HL-60 (cell line): ENCODE measurements at places on chromosomes 11 and 22.

- no peak for DNase-seq
Observed at GRCh38 chr11:124581817-124582216, 12.0 kb downstream of the OR8A1 start.

- DNase-seq, result no peak
Observed at GRCh38 chr11:69914286-69915150, 95.3 kb upstream of the FGF3 start.

DNA sequence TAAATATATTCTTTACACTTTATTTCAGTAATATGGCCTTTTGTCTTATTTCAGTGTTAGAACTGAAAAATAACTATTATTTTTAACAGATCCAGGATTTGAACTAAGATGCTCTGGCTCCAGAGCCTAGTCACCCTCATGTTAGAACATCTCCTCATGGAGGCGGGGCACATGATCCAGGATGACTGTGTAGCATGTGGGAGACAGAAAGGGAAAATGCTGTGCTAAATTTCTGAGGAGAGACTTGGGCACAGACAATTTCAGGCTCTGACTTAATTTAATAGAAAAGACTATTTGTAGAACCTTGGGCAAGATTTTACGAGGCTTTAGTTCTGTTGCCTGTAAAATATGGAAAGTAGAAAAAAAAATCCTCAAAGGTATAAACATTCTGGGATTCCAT, 24.1 kb downstream of the CTSC start:
- no peak for DNase-seq

GRCh38 chr11:45922425-45923082, at the start of gene LARGE2:
Gene LARGE2 (plus strand): TSS chr11:45922656. CDS start chr11:45922883, 227 bp downstream.
- no peak for DNase-seq

GRCh38 chr11:76023236-76024068, 182.8 kb downstream of the WNT11 start:
- DNase-seq, result no peak

GRCh38 chr11:112516755-112517154, 256.1 kb upstream of the PLET1 start:
- DNase-seq, result no peak

- DNase-seq, result no peak
Observed at GRCh38 chr11:61454520-61454919, 24.6 kb downstream of the SDHAF2 start.

GRCh38 chr11:60679879-60680278, 19.5 kb upstream of the MS4A8 start:
- no peak for DNase-seq

DNA sequence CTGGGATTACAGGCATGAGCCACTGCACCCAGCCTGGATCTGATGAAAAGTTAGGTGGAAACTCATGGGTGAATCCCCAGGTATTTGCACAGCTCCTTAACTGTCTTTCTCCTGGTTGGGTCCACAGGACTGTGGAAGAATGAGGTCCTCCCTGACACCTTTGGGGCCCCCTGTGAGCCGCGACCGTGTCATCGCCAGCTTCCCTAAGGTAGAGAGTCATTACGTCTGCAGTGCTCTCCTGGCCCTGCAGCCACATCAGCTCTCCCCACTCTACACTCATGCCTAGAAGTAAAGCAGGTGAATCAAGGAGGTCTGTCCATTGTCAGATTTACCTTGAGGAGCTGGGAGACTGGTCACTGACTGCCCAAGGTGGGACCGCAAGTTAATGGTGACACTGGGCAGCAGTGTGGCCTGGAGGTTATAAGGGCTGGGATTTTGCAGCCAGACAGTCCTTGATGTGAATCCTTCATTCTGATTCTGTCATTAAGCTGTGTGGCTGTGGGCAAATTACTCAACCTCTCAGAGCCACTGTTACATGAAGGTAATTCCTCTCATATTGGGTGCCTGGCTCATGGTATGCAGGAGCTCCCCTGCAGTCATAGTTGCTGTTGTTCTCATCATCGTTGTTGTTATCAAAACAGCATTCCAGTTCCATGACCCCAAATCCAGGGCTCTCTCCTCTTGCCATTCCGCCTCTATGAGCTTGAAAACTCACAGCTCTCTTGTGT, 1.4 kb downstream of the RAB36 start:
- DNase-seq, result no peak

- DNase-seq, result no peak
Observed at GRCh38 chr11:85772695-85773094, 38.2 kb downstream of the SYTL2 start.

GRCh38 chr22:25126510-25126909, 73.1 kb upstream of the CRYBB3 start:
- no peak for DNase-seq

DNA sequence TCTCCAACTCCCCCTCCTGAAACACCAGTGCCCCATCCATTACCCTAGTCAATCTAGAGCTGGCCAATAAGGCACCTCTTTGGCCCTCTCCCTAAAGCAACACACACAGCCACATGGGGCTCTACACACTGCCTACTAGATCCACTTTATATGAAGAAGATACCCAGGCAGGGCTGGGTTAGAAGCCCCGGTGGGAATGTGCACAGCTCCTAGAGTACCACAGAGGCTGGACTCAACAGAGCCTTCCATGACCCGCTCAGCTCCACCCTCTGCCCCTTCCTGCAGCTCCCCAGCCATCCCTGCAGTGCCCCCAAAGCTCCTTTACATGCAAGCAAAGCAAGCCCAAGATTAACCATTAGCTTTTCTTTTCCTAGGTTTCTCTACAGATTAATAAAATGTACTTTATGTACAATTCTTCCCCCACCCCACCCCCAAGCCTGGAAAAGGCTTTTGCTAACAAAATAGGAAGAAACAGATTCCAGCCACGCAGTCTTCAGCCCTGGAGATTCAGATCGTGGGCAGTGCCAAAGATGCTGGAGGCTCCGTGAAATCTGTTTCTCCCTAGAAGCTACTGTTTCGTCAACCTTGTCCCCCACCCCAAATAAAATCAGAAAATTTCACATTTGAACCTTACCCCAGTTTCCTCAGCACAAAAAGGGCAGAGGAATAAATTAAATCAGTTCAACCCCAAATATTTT, 51.8 kb downstream of the IGSF9B start:
- DNase-seq, result no peak

DNA sequence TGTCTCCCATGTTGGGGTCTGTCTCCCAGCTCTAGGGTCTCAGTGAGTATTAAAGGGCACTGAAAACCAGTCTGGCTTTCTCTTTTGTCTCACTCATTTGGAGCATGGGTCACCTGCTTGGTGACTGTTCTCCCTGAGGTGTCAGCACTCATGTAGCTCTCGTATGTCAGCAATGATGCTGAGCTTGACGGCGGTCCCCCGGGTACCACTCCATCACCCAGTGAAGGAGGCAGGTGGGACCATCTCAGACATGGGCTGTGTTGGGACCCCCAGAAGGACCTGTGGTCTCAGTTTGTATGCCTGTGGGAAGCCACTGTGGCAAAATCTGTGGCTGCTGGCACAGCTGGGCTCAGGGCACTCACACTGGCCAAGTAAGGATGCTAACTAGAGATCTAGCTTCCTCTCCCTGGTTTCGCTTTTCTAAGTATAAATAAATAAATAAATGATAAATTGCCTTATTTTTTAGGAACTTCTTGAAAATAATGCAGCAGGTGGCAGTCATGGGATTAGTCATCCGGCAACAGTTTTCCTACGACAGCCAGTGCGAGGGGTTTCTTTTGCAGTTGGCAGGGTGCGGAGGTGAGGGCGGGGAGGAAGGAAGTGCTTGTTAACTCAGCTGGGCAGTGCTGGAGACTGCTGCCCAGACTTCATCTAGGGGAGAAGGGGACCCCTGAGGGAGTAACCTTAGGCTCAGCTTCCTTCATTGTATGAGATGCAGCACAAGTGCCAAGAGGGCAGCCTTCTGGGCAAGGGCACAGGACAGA, 48.8 kb downstream of the OSBP2 start:
- DNase-seq, result no peak

GRCh38 chr11:67027943-67028542, 5.1 kb downstream of the SYT12 start:
- DNase-seq, result no peak

DNA sequence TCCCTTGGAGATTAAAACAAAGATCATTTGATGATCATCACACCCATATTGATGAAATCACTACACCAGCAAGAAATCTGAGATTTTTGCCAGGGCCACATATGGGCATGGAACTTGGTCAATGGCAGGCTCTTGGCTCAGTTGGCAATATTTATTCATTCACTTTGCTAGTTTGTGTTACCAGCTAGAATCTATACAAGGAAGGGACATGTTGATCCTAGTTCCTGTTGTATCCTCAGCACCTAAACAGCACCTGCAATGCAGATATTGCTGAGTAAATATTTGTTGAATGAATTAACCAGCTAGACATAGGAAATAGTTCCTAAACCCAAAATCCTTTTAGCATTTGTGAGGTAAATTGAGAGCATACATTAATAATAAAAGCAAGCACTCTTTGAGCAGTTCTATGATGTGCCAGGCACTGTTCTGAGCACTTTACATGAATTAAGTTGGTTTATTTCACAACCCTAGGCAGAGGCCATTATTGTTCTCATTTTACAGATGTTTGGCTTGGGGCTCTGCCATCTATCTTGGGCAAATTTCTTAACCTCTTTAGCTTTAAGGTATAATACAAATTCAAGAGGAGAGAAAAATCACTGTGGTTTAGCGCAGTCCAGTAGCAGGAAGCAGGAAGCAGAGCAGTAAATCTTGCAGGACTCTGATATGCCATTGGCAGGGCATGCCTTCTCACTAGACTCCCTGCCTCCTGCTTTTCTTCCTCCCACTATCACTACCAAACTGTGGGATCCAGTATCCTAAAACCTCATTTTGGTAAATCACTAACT, 1.6 kb downstream of the TRIM68 start:
- no peak for DNase-seq

GRCh38 chr11:44989831-44990566, 39.3 kb upstream of the TP53I11 start:
- no peak for DNase-seq

- DNase-seq, result no peak
Observed at GRCh38 chr22:37562049-37562875, 2.0 kb downstream of the CDC42EP1 start.

DNA sequence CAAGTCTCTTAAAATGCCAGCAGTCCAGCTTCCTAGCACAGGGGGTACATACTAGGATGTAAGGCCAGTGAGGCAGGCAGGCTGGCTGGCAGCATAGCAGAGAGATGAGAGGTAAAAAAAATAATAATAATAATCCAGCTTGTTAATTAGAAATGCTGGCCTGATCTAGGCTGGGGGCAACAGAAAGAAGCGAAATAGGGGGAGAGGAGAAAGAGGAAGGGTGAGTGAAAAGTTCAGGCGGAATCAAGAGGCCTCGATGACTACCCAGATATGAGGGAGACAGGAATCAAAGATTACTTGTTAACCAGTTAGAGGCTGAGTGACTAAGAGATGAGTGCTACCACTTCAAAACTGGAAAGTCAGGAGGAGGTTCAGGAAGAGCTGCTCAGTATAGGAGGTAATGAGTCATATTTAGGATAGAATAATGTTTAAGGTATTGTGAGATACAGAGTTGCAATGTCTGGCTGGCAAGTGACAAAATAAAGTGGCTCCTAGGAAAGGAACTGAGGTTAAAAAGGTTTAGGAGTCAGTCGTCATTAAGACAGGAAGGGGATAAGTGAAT, 2.8 kb downstream of the ALKBH8 start:
- no peak for DNase-seq

DNA sequence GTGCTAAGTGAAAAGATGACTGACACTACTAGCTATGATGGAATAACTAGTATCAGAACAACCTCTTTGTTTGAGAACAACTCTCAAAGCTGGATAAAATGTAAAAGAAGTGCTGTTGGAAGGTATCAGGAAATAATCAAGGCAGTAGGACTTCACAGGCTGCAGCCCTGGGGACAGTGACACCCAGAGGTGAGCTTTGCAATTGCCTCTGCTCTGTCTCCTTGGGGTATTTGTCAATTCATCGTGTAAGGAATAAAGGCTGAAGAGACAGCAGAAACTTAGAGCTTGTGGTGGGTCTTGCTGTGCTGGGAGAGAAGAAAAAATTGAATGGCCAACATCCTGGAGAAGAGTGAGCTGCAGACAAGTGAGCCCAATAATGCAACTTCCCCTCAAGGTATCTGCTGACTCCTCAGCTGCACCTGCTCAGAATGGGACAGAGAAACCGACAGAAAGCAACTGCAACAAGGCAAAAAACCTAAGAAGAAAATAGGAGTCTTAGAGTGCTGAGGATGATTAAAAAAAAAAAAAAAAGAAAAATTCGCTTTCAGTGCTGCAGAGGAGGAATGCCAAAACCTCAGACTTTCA, 141.1 kb downstream of the RCN1 start:
- DNase-seq, result peak; percentile 23

DNA sequence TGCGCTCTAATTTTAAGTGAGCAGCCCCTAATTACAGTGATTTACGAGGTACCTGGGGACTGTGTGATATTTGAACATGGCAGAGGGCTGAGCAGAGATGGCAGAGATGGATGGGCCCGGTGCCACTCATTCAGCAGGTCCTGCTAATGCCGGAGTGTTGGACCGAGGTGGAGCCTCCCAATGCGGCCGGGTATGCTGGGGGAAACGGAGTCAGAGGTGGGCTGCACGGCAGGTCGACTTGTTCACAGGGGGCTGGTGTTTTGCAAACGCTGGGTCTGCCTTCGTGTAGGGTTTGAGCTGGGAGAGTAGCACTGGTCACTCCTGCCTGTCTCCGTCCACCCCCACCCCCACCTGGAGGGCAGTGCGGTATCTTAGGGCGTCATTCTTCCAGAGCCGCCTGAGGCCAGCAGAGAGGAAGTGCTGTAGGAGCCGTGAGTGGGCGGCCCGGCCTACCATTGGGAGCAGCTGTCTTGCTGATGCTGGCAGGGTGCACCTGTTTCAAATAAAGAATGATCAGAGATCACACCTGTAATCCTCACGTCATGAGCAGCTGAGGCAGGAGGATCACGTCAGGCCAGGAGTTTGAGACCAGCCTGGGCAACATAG, 122.6 kb downstream of the IGLL1 start:
- DNase-seq, result no peak

GRCh38 chr11:54944211-54944610, 237.6 kb downstream of the OR4A5 start:
- no peak for DNase-seq

DNA sequence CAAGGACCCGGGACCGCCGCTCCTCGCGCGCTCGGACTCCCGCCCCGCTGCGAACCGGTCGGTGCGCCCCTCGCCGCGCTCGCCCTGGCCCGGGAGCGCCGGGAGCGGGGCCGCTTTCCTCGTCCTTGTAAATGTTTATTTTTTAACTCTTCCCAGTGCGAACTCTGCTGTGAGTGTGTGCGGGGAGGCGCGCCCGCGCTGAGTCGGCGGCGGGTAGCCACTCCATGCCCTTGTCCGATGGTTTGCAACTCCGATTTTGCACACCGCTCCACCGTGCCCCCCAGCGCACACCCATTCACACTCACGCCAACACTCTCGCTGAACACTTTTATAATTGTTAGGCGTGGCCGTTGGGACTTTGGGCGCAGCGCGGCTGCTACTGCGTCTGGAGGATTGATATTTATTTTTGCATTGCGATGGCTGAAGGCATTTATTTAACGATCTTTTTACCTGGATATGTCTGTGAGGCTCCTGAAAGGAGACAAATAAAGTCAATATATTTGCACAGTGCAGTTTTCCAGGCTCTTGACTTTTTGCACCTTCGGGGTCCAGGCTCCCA, 1.0 kb downstream of the C11orf96 start:
- DNase-seq, result no peak
